ENCODE measurements at places on chromosomes 5 and 9.

- DNase-seq = no peak
Measured at GRCh38 chr5:127615916-127616315, 33.0 kb upstream of the CTXN3 start.

- DNase-seq = no peak
Measured at GRCh38 chr5:72457491-72457890, 49.7 kb downstream of the ZNF366 start.

DNA sequence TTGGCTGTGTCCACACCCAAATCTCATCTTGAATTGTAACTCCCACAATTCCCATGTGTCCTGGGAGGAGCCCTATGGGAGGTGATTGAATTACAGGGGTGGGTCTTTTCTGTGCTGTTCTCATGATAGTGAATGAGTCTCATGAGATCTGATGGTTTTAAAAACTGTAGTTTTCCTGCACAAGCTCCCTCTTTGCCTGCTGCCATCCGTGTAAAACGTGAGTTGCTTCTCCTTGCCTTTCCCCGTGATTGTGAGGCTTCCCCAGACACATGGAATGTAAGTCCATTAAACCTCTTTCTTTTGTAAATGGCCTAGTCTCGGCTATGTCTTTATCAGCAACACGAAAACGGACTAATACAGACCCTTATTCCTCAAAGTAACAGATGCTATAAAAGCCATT, 94.1 kb downstream of the DOCK2 start:
- DNase-seq = no peak

DNA sequence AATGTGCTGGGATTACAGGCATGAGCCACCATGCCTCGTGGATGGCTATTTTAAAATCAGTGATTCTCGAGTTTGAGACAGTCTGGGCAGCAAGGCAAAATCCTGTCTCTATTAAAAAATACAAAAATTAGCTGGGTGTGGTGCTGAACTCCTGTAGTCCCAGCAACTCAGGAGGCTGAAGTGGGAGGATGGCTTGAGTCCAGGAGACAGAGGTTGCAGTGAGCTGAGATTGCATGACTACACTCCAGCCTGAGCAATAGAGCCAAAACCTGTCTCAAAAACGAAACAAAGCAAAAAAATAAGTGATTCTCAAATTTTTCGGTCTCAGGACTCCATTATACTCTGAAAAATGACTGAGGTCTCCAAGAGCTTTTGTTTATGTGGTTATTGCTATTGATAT, 47.9 kb upstream of the HSPA9 start:
- DNase-seq = no peak

DNA sequence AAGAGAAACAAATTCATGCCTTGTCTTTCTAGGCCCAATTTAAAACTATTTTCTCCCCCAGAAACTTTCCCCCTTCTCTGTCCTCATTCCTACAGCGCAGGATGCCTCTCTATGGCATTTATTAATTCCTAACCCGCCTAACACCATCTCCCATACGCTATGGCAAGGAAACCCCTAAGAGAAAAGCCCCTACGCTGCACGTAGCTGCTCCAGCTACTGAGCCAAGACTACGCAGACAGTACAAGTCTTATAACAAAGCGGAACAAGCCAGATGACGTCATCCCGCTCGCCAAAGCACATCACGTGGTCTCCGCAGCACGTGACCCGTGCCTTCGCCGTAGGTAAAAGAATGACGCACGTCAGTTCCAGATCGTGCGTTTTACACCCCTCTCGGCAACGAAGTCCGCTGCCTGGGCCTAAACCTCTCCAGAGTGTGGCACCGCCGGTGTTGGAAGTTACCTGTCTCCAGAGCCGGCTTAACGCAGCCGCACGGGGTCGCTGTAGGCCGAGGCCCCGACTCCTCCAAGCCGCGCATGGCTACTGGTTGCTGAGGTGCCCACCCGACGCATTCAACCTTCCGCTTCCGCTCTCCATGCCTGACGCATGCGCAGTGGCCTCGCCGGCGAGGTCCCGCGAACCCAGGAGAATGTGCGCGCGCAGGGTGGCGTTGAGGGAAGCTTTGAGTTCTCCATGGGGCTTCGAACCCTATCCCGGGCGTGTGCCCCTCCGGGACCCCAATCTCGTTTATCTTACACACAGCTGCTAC, at the start of gene TRMO:
Gene TRMO (minus strand): TSS at position 542 of the 766 bp plus-strand sequence. CDS start 7 bp downstream, at position 535.
- DNase-seq = peak; percentile 95

- DNase-seq = peak; percentile 17
Measured at GRCh38 chr5:97553604-97554452, 370.8 kb upstream of the RIOK2 start.

GRCh38 chr5:135951257-135951656, 3.5 kb downstream of the LECT2 start:
- DNase-seq = no peak

DNA sequence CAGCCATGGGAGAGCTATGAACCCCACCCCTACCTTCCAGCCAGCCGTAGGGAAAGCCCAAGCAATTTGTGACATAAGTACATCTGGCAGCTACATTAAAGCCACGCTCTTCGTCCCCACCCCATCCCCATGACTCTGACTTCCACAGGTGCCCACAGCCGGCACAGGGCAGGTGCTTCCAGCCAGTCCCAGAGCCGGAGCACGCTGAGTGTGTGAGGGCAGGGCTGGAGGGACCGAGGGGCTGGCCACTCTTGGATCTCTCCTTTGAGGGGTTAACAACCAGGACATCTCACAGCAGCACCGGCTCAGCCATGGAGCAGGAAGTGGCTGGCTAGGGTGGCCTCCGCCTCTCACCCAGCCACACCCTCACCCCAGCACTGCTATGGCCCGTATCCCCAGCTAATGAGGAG, 2.4 kb upstream of the FAM78A start:
- DNase-seq = no peak

DNA sequence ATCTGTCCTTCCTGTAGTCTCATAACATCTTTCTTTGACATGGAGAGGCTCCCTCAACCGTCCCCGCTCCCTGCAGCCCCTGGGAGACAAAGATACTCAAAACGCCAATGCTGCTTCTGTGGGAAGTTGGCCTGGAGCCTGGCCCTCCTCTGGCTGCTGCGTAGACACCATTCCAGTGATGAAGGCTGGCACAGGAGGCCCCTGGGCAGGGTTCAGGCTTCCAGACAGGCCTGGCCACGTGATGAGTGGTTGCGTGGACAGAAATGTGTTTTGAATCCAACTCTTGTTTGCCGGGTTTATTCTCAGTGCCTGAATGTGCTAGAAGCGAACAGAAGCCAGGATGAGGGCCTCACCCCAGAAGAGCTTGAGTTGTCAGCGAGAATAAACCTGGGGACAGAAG, 43.2 kb upstream of the NKX2-5 start:
- no peak for DNase-seq

DNA sequence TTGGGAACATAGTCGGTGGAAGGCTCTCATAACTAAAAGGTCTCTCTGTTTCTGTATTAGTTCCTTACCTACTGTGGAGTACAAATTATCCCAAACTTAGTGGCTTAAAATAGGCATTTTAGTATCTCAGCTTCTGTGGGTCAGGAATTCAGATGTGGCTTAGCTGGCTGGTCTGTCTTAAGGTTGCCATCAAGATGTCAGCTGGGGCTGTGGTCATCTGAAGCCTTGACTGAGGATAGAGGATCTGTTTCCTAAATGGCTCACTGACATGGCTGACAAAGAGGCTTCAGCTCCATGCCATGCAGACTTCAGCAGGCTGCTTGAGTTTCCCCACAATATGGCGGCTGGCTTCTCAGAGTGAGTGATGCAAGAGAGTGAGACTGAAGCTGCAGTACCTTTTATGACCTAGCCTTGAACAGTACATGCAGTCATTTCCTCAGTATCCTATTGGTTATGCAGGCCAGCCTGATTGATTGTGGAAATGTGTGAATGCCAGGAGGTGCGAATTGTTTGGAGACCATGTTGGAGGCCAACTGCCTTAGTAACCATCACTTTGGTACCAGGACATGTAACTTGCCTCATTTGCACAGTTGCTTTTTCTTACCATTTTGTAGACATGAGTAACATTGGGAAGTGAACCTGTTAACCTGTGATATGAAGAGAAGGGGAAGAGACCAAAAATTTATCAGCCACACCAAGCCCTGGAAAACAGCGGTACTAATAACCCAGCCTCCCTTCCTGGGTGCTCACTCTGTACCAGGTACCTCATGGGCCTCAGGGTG, 152.8 kb upstream of the IER5L start:
- peak; percentile 22 for DNase-seq

- peak; percentile 40 for DNase-seq
Measured at GRCh38 chr9:114153761-114154599, 1.4 kb upstream of the COL27A1 start.

GRCh38 chr5:68225188-68225910, 9.8 kb downstream of the PIK3R1 start:
- DNase-seq = peak; percentile 39

DNA sequence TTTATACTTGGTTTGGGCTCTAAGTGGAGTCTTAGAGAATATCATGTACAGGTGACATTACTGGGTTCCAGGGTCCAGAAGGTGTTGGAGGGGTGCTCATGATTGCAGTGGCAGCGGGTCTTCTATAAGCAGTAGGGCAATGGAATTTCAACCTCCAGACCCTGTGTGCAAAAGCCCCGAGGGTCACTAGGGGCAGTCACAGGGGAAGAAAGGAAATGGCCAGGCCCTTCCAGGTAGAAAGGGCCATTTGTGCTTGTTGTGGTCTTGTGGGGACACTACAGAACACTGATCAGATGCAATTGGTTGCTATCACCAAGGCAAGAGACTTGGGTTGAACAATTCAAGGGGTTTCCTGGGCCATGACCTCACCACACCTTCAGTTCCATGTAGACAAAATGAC, 283.4 kb downstream of the GADD45G start:
- no peak for DNase-seq

GRCh38 chr5:169104937-169105494, 195.9 kb downstream of the SLIT3 start:
- DNase-seq = no peak

- DNase-seq = no peak
Measured at GRCh38 chr9:13377171-13377925, 97.9 kb upstream of the MPDZ start.

DNA sequence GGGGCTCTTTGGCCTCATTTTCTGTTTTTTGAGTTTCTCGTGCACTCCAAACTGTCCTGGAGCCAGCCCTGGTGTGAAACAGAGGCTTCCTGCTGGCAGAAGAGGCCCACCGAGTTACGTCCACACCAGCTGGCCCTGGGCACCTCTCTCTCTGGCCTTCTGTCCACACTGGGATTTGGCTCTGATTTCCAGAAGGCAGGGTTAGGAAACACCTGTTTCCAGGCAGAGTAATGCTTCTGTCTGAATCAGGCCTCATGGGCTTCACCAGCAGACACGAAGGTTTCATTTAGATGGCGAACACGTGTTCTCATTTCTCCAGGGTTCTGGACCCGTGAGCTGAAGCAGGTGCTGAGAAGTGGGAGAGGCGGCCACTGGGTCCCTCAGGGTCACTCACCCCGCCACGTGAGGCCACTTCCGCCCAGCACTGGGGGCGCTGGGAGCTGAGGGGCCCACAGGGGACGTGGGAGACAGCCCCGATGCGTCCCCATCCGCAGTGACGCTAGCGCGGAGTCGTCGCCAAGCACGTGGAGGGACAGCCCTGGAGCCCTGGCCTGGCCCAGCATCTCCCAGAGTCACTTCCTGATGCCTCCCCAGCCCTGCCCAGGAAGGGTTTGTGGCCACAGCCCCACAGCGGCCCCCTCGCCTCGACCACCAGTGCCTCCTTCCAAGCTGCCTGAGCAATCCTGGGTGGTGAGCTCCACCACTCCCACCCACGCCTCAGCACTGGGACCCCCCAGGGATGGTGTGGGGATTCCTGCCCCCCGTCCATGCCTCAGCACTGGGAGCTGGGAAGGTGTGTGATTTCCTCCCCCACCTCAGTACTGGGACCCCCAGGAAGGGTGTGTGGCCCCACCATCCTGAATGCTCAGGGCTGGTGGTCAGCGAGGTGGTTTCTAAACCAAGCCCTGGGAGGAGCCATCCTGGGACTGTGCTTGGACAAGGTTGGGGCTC, 4.9 kb upstream of the LRRC14B start:
- no peak for DNase-seq

DNA sequence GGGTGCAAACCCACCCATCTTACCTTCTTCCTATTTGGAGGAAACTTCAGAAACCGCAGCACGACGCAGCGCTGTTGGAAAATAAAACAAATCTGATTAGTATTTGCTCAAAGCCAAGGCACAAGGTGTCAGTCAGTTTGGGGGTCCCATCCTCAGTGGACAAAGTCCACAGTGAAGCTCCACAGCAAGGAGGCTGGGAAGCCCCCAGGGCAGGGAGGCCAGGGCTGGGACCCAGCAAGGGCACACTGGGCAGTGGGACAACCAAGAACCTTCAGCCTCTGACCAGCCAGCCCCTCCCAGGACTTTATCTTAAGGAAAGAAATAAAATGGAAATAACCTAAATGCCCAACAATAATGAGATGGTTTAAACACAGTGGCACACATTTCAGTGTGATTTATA, 11.3 kb downstream of the IPPK start:
- no peak for DNase-seq

GRCh38 chr9:127898433-127899127, 823 bp downstream of the ST6GALNAC6 start:
- no peak for DNase-seq

- DNase-seq = peak; percentile 32
Measured at GRCh38 chr5:98458004-98458403, 315.5 kb upstream of the RGMB start.

DNA sequence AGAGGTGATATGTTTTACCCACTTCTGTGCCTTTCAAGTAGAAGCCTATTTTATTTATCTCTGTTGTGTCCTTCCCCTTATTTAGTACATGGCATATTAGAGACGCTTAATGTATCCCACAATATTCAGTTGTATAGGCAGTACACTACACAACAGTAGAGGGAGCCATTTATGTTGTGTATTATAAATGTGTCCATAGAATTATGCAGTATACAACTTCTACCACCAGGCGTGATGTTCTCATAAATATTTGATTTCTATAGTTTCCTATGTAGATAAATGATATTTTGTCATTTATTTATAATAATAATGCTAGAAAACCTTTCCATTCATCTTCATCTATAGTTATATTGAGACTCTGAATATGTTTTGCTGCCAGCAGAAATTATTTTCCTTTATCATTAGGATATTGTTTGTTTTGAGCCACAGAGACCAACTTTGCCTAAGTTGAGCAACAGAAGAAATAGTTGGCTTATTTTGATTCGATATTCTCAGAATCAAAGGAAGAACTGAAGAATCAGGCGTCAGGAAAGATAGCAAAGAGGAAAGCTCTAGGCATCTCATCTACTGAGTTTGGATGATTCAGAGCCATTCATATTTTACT, 81.7 kb downstream of the ADAMTS19 start:
- peak; percentile 32 for DNase-seq

- no peak for DNase-seq
Measured at GRCh38 chr9:2125906-2126305, 110.8 kb downstream of the SMARCA2 start.

DNA sequence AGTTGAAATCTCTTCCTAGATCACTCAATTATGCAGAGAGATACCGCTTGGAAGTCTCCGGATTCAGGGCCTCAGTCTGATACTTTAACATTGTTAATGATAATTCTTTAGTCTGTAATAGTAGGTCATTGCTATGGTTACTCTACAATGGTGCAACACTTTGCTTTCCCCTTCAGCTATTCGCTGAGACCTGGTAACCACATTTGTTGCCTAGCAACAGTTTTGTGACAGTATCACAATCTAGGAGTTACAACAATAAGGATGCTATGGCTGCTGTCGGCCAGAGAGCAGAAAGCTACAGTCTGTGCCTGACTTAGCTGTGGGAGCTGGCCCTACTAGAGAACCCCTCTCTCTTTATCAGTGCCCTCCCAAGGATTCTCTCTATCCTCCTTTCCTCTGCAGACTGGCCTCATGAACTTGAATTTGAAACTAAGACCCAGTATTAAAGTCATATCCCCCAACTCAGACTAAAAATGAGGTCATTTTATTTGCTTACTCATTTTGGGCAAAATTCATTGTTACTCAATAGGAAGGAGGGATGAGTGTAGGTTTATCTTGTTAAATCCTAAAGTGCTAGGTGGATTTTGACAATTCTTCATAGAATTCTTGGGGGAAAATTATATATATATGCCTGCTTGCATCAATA, 39.3 kb downstream of the NR2F1 start:
- DNase-seq = peak; percentile 21
